Mesothelial cell of epicardium (in vitro differentiated cells): ENCODE measurements at places on chromosomes 6 and 20.

- no peak for DNase-seq
These were observed 16.9 kb downstream of the RARS2 start for GRCh38 chr6:87572883-87573282.

GRCh38 chr6:43714311-43715055 is 26.9 kb upstream of the MRPS18A start:
- no peak for DNase-seq

DNA sequence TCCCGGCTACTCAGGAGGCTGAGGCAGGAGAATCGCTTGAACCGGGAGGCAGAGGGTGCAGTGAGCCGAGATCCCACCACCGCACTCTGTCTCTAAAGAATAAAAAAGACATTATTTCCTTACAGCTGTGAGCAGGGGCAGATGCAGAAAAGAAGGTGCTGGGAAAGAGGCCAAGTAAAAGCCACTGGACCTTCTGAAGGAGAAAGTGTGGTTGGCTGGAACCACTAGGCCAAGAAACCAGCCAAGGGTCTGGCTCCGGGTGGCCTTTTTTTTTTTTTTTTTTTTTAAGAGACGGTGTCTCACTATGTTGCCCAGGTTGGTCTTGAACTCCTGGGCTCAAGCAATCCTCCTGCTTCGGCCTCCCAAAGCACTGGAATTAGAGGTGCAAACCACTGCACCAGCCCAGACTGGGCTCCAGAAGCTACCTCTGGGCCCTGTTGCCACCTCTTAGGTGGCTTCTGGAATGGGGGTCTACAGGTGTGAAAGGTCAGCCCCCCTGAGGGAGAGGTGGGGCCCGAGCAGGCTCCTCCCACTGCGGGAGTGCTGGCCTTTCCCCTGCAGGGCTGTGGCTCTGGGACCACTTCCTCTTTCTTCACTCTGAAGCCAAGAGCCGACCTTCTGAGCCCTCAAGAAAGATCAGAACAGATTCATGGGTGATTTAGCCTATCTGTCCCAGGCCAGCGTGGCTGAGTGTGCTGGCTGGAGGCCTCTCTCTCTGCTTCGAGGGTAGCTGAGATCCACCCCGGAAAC is at the start of gene FGD2:
Gene FGD2, plus strand, starts transcription at position 595 of the 750 bp plus-strand sequence. CDS start 163 bp downstream, outside the sequence.
- no peak for DNase-seq

- DNase-seq = no peak
These were observed 501.1 kb downstream of the PTPRT start for GRCh38 chr20:42688576-42688975.

DNA sequence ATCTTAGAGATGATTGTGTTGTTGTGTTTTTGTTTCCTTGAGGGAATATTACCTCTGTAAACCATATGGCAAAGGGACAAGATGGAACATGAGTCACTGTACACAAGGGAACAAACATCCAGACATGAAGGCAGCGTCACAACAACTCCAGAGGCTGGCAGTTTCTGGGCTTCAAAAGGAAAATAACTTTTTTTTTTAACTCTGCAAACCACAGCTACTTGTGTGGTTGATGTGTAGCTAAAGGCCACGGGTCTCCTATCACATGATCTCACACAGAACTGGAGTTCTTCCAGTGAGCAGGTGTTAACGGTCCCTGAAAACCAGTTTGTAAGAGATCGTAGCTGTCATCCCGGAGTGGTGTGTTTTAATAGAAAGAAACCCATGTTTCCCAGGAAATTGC is 33.2 kb upstream of the HBS1L start:
- DNase-seq = no peak

DNA sequence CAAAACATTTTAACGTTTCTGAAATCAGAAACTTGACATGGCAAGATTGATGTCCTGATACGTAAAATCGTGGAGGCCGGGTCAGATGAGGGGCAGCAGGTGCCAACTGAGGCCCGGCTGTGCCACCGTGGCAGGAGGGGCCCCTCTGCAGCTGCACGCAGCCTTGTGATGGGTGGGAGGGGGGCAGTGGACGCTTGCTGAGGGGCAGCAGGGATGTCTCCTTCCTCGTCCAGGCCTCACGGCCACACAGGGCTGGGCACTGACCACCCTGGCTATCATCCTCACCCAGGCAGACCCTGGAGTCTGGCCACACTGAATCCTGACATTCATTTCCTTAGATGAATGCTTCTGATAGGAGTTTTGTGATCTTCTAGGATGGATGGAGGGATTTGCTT is 114.7 kb downstream of the ERMARD start:
- peak; percentile 24 for DNase-seq

DNA sequence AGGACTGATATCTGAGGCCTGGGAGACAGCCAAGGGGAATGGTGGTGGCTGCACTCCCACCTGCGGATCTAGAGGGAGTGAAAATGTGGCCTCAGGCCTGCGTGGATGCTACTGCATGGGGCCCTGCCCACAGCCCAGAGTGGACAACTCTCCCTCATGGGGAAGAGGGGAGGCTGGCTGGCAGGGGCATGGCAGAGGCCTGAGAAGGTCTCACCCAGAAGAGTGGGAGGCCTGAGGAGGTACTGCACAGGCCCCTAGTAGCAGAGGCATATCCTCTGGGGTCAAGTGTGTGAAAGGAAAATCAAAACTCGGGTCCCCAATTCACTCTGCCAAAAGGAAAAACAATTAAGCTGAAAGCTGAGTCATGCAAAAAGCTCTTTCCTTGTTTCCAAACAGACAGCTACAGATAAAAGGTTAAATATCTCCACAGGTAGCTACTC is 158.2 kb downstream of the AKAP7 start:
- no peak for DNase-seq
